ENCODE measurements at places on chromosomes 6 and 20.

- DNase-seq, result no peak
These were observed 9.5 kb downstream of the NCR2 start for GRCh38 chr6:41344876-41345275.

GRCh38 chr6:7912736-7913517 lies 2.3 kb upstream of the TXNDC5 start:
- no peak for DNase-seq

DNA sequence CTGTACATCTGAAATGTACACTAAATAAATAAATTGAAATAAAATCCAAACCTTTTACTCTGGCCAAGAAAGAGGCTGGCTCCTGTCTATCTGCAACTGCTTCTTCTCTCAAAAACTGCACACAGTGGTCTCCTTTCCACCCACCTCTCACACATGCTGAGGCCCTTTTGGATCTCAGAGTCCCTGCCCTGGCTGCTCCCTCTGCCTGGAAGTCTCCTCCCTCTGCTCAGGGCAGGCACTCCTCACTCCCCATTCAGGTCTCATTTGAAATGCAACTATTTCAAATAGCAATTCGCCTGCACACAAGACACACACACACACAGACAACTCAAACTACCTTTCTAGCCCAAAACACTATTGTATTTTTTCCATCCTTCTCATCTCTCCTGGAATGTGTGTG lies 348.8 kb downstream of the PKHD1 start:
- no peak for DNase-seq

DNA sequence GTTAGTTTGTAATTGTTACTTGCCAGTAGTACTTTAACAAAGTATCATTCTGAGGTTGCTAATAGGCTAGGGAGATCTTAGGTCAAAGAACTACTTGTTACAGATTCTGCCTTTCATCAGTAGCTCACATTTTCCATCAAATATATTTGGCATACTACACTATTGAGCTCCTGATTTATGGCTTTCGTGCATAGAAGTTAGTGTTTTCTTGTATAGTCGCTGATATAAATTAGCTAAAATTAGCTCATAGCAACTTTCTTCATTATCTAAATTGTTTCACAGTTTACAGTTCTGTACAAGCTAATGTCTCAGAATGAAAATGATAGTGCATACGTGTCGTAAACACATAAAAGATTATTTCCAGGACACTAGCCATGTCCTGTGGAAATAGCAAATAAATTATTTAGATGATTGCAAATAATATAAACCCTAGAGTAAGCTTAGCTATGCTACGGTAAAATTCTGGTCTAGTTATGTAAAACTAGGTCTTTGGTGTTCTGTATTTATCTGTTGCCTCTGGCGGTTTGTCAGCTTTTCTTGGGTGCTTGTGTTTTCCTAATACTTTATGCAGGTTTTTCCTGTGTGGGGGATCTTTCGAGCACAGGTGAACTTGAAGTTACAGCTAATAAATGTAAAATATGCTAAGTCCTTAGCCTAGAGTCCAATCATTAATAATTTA lies 15.1 kb downstream of the PDE7B start:
- DNase-seq, result no peak

DNA sequence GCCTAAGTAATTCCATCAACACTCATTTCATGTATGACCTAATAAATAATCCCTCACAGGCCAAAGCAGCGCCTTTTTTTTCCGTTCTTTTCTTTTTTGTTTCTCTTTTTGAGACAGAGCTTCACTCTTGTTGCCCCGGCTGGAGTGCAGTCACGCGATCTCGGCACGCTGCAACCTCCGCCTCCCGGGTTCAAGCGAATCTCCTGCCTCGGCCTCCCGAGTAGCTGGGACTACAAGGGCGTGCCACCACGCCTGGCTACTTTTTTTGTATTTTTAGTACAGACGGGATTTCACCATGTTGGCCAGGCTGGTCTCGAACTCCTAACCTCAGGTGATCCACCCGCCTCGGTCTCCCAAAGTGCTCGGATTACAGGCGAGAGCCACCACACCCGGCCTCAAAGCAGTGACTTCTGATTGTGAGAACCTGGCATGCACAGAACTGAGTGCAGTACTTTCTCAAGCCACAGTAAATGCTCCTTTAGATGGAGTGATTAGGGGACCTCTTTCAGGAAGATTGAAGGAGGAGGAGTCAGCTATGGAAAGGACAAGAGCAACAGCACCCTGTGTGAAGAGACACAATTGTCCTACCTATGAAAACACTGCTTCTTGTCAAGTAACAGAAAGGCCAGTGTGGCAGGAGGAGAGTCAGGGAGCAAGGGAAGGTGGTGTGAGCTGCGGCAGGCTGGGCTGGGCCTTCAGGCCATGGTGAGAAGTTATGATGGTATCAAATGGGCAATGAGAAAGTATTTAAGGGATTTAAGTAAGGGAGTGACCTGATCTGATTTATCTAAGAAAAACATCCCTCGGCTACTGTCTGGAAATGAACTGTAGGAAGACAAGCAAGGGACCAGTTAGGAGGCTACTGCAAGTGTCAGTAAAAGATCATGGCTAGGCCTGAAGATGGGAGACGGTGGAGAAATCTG lies 1.7 kb upstream of the SCAF8 start:
- no peak for DNase-seq

GRCh38 chr6:50361641-50362331 lies 312.1 kb upstream of the DEFB112 start:
- no peak for DNase-seq

GRCh38 chr6:146209942-146210341 lies 181.1 kb downstream of the GRM1 start:
- DNase-seq, result no peak

DNA sequence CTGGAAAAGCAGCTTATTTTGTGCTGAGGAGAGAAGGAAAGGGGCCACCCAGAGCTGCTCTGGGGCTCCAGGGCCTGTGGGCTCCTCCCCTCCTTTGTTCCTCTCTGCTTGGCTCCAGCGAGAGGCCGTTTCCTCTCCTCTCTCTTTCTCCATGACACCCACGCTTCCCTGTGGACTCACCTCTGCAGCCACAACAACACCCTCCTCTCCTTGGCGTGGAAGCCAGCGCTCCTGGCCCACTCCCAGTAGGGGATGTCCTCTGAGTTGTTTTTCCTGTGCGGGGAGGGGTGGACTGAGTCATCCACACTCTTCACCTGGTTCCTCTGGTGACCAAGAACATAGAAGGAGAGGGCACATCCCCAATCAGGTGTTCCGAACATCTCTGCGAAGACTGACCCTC lies 4.9 kb upstream of the CDSN start:
- no peak for DNase-seq

DNA sequence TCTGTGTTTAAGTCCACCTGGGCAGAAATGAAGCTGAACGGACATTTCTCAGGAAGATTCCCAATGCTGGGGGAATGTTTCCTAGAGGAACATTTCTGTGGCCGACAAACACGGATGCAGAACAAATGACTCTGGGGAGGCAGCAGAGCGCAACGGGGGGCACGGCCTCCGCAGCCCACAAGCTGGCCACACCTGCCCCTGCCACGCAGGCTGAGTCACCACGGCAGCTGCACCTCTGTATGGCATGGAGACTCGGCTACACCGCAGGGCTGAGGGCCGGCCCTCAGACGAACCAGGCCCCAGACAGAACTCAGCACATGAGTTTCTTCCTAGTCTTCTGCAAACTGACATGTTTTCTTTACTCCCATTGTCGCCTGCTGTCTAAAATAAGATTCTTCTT lies 10.0 kb upstream of the PRR18 start:
- no peak for DNase-seq

DNA sequence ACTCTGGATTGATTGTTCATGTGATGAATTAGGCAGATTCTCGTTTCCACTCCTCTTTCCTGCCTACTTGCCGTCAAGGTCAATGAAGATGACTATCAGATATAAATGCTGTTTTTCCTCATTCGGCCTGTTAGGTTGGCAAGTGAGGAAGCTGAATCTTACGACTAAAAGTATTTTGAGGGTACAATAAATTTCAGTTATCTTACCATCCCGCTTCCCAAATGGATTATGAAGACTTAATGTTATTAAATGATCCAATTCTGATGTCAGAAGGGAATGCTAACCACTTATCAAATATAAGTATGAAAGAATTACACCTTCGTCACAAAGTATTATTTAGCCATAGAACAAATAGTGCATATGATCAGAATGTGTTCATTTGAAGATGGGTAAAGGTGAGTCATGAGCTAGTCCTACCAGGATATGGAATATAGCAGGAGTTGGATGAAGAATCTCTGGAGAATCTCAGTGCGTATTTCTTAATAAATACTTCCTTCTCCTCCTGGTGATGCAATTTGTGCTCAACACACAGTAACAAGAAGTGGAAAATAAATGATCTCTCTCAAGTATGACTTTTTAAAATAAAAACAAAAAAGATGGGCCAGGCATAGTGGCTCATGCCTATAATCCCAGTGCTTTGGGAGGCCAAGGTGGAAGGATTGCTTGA lies 4.6 kb downstream of the GPLD1 start:
- no peak for DNase-seq

GRCh38 chr6:163354761-163355425 lies 59.6 kb upstream of the QKI start:
- no peak for DNase-seq

All from activated T-helper 9 cell treated with anti-CD3 and anti-CD28 coated beads, Interleukin-2, amount 50 U/mL, for 16 hours (primary cell).